Stimulated activated CD8-positive, alpha-beta memory T cell treated with anti-CD3 and anti-CD28 coated beads, Interleukin-15, amount 100 ng/mL, for 1 hour (primary cell): ENCODE measurements at places on chromosomes 6 and 20.

DNA sequence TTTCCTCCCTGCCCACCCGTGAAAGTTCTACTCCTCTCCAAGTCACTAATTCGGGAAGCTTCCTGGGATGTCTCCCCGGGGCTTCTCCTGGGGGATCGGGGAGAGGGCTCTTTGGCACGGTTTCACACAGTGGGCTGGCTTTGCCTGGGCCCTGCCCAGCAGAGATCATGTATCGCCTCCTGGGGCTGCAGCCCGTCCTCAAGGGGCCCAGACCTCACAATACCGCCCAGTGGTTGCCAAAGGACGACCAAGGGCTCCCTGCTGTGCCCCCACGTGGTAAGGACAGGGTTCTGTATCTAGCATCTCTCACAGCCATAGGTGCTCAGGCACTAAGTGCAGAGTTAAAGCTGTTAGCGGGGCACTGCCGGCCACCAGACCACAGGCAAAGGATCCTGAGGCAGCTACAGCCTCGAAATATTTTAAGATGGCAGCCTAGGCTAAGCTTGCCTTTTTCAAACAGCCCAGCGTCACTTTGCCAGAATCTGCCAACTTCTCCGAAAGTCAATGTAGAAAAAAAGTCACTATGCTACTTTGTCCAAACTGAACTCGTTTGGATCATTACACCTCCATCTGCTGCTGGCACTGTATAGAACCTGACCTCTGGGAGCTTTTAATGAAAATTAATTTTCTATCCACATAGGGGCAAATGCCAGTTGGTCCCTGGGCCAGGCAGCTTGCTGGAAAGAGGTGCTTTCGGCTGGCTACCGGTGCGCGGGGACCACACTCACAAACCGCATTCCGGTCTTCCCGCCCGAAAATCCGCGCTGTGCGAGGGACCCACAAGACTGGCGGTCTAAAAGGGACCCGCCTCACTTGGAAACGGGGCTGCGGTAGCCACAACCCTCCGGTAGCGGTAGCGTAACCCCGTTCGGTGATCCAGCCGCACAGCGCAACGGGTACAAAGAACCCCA lies 1.3 kb upstream of the NNAT start:
- no peak for DNase-seq

DNA sequence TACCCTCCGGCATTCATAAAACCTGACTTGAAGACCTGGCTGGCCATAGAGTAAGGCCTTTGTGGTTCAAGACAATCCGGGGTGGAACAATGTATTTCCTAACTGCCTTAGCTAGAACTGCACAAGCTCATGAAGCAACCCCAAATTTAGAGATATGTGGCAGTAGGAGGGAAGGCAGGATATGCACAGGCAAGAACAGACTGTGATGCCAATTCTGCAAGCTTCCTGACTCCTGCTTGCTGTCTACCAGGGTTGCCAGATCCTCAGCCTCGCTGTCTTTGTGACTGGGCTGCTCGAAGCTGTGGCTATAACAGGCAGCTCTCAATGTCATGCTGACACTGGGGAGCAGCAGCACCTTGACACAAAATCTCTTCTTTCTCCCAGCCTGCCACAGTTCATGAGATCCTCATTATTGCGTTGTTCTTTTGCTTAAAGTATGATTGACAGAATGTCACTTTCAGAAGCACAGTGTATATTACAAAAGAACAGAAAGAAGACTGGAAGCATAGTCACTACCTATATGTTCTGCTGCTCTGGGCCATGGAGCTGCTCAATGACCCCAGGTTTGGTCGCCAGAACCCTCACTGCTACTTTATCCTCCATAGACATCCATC lies 18.3 kb upstream of the SHLD1 start:
- no peak for DNase-seq

- DNase-seq: no peak
Observed at GRCh38 chr20:51484141-51484815, 58.2 kb downstream of the NFATC2 start.

GRCh38 chr20:2798814-2799213 lies 1.6 kb downstream of the CPXM1 start:
- DNase-seq: no peak

- DNase-seq: no peak
Observed at GRCh38 chr6:39207416-39208222, 21.7 kb downstream of the KCNK5 start.

- DNase-seq: no peak
Observed at GRCh38 chr6:83928286-83928685, 68.8 kb downstream of the CYB5R4 start.

GRCh38 chr6:90868656-90869055 lies 281.8 kb upstream of the MAP3K7 start:
- no peak for DNase-seq

GRCh38 chr6:72554761-72555221 lies 67.1 kb upstream of the KCNQ5 start:
- no peak for DNase-seq

GRCh38 chr6:86070151-86070550 lies 427.5 kb upstream of the SYNCRIP start:
- no peak for DNase-seq

GRCh38 chr6:68059899-68060298 lies 575.2 kb upstream of the ADGRB3 start:
- DNase-seq: no peak

DNA sequence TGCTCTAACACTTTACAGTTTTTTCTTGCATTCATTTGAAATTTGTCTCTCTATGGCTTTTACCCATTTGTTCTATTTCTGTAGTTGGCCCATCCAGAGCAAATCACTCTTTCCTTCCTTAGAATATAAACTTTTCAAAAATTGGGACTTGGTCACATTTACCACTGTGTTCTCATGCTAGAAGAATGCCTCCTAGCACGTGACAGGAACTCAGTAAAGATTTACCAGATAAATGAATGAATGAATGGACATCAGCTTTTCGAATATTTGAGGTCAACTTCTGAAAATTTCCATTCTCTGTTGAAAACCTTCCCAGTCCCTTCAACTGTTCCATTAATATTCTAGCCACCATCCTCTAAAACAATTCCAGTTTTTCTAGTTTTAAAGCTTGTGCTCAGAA lies 294.5 kb downstream of the CD83 start:
- DNase-seq: no peak

GRCh38 chr6:12250383-12250770 lies 39.8 kb upstream of the EDN1 start:
- no peak for DNase-seq

DNA sequence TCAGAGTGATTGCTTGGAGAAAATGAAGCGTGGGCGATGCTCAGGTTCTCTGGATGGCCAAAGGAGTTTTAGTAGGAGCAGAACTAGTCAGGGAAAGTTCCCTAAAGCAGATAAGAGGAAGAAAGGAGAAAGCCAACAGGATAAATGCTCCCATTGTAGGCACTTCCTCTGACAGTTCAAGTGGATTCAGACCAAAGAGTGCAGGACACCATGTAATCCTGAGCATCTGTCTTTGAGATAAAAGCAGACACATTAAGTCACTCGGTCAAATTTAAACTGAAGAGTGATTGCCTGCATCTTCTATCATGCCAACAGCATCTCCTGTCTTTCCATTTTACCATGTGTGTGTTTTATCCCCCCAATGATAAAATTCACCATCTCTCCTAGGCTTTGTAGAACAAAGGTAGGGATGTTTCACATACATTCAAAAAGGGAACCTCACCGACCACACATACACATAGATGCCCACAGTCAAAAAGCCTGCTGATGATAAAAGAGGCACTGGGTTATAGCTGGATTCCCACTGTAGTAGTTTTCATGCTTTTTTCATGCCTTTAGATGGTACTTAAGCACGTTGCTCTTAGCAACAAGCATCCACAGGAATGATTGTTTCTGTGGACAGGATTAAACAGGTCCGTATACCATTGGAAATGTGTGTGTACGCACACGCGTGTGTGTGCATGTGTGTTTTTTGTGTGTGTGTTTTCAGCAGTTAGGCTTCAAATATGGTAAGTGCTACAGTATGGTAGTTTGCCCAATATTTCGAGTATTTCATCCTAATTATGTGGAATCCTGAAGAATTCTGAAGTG lies 7.0 kb downstream of the GRIK2 start:
- DNase-seq: no peak

DNA sequence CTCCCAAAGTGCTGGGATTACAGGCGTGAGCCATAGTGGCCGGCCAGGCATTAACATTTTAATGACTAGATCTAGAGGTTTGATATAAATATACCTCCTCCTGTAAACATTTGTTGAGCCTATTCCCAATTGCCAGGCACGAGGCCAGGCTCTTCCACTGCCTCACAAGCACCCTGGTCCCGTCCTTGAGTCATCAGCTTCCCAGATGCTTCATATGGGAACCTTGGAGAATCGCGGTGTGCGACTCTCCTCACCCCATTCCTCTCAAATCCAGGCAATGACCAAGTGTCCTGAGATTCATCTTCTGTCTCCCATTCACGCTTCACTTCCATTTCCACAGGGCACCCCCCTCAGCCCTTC lies 35.9 kb upstream of the PIM1 start:
- no peak for DNase-seq

GRCh38 chr6:82364087-82365015 lies 734 bp downstream of the TPBG start:
- no peak for DNase-seq

DNA sequence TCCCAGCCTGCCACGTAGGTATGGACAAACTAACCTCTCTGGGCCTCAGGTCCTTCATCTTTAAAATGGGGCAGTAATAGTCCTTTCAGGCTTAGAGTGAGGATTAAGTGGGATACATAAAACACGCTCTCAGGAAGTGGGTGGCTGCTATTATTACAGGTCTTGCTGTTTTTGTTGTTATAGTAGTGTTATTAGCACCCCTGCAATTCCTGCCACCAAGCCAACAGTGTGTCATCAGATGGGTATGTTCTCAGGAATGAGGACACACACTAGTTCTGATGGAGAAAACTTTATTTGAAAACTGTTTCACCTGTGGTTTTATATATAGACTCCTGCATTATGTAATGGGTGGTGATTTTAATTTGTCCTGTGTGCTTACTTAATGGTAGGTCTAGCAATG lies 131.7 kb downstream of the LRRC1 start:
- DNase-seq: no peak

GRCh38 chr20:19991308-19991707 lies 25.9 kb upstream of the NAA20 start:
- DNase-seq: no peak

DNA sequence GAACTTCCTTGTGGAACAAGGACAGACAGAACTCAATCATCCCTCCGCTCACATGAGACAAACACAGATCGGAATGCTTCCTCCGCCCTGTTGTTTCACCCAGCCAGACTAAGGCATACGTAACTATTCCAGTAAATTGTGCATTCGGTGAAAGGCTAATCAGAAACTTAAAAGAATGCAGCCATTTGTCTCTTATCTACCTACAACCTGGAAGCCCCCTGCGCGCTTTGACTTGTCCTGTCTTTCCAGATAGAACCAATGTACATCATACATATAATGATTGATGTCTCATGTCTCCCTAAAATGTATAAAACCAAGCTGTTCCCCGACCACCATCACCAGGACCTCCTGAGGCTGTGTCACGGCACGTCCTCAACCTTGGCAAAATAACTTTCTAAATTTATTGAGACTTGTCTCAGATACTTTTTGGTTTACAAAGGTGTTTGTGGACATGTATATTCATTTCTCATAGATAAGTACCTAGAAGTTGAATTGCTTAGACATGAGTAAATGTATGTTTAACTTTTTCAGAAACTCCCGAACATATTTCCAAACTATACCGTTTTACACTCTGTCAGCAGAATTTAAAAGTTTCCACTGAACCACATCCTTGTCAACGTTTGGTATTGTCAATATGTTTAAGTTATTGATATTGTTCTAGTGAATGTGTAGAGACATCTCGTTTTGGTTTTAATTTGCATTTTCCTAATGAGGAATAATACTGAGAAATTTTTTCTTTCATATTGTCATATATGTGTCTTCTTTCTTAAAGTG lies 197.6 kb upstream of the THBS2 start:
- DNase-seq: no peak

GRCh38 chr6:37141281-37142049 lies 28.5 kb upstream of the PIM1 start:
- DNase-seq: no peak
